Inflammatory macrophage treated with lipopolysaccharide for 4 hours (primary cell): ENCODE measurements at places on chromosomes 13 and 19.
A peak's percentile ranks its signal among the peaks of the same experiment; 100 is the strongest.

DNA sequence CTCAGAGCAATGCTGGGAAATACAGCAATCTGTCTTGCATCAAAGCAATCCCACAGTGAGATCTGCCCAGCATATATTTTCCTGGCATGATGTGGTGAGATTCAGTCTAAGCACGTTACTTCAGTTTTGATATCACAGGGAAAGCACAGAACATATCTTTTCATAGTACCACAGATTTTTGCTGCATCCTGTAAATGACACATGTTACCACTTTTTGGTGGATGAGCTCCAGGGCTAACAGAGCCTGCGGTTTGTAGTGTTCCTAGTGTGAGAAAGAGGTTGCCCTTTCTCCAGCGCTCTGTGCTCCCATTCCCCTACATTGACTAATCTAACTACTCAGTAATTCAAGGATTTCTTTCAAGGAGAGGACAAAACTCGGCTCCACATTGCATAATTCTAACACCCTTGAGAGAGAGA lies 409.0 kb downstream of the GPC6 start:
- no peak for DNase-seq

DNA sequence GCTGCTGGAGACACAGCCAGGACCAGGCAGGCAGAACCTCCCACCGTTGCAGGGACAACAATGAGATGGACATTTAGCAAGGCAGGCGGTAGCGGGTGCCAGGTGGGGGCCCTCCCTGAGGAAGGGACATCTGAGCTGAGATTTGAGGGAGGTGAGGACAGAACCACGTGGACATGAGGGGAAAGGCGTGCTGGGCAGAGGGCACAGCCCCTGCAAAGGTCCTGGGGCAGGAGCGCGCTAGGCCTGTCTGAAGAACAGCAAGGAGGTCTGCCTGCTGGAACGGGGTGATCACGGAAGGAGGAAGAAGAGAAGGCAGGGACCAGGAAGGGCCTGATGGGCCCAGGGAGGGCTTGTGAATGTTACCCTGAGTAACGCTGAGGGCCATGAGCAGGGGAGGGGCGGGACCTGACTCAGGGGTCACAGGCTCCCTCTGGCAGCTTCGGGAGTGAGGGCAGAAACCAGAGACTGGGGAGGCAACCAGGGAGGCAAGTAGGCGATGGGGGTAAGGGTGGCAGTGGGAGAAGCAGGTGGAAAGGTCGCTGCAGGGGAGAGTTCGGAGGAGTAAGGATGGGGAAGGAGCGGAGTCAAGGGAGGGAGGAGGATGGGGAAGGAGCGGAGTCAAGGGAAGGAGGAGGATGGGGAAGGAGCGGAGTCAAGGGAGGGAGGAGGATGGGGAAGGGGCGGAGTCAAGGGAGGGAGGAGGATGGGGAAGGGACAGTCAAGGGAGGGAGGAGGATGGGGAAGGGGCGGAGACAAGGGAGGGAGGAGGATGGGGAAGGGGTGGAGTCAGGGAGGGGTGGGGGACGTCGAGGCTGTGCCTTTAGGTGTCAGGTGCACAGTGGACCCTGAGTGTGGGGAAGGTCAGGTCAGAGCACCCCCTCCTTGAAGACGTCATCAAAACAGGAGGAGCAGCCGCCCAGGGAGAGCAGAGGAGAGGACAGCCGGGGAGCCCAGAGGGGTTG lies 15.7 kb upstream of the B3GNT3 start:
- peak; percentile 85 for DNase-seq

- no peak for DNase-seq
Measured at GRCh38 chr13:72458701-72459100, 268.7 kb downstream of the MZT1 start.

- peak; percentile 4 for DNase-seq
Measured at GRCh38 chr19:23823952-23824389, 65.3 kb upstream of the ZNF681 start.
